Liver (tissue), 10 donors: ENCODE measurements at places on chromosomes 12 and 14. TPM values are rescaled to one million over a fixed set of nuclear protein-coding genes. Genes with fewer than 3 reads are reported as not detected.

ARMH4 gene
- 0.67 TPM for total RNA-seq

FOXA1 gene
- total RNA-seq, result 37.5 TPM

ADCY4 gene
- total RNA-seq, result 7.2 TPM

PITPNM2 gene
- 1.3 TPM for total RNA-seq

TTC9 gene
- total RNA-seq, result 0.59 TPM

MMP19 gene
- 1.1 TPM for total RNA-seq

EGLN3 gene
- total RNA-seq, result 2.3 TPM

RAP1B gene
- total RNA-seq, result 79.3 TPM

COCH gene
- total RNA-seq, result 0.33 TPM

AMN gene
- total RNA-seq, result 2.1 TPM

PCK2 gene
- 205 TPM for total RNA-seq

SLC2A13 gene
- total RNA-seq, result 20.2 TPM

SMOC1 gene
- total RNA-seq, result 43.7 TPM

SPX gene
- 0.25 TPM for total RNA-seq
